ENCODE measurements at places on chromosomes 4 and X. TPM values are rescaled to one million over a fixed set of nuclear protein-coding genes. Genes with fewer than 3 reads are reported as not detected.

XAGE1B gene
- polyA plus RNA-seq, result not detected

- peak; percentile 70 for DNase-seq
Observed at GRCh38 chr4:51843309-51844152, 578 bp downstream of the DCUN1D4 start.

- no peak for DNase-seq
Observed at GRCh38 chrX:40922307-40922706, 162.9 kb upstream of the USP9X start.

KLHL34 gene
- polyA plus RNA-seq, result 0.13 TPM

- no peak for DNase-seq
Observed at GRCh38 chr4:7819446-7819845, 120.2 kb downstream of the AFAP1 start.

DNA sequence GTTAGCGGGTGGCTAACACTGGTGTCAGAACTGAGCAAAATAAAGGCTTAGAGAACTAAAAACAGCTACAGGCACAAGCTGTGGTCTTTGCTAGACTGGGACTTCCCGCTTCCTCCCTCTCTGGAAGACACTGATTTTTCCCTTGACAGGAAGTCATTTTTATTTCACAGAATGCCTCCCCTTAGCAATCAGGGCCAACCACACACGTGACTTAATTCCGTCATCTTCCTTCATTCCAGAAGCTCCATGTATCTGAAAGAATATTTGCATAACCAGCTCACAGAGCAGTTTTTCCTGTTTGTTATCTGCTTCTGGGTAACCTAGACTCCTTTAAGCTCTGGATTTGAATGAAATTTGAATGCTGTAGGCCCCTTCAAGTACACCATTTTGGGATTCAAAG lies 327.5 kb upstream of the FRG1 start:
- peak; percentile 73 for DNase-seq

TMEM47 gene
- 76.1 TPM for polyA plus RNA-seq

- no peak for DNase-seq
Observed at GRCh38 chr4:134747108-134747805, 545.7 kb upstream of the PABPC4L start.

CAPN6 gene
- 664 TPM for polyA plus RNA-seq

DNA sequence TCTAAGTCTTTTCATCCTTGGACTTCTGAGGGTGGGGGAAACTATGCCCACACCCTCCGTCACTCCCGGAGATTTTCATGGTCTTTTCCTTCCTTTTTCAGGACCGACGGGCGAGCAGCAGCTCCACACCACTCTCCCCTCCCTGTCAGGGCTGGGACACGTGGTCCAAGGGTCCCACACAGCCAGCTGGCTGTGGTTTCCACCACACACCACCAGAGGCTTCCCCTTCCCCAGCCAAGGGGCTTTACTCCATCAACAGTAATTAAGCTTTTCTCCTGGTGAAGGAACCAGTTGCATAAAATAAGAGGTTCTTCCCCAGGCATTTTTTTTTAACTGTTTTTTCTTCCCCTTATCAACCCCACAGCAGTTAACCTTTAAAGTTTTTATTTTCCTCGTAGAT lies 453.9 kb downstream of the GPAT3 start:
- DNase-seq, result no peak

DNA sequence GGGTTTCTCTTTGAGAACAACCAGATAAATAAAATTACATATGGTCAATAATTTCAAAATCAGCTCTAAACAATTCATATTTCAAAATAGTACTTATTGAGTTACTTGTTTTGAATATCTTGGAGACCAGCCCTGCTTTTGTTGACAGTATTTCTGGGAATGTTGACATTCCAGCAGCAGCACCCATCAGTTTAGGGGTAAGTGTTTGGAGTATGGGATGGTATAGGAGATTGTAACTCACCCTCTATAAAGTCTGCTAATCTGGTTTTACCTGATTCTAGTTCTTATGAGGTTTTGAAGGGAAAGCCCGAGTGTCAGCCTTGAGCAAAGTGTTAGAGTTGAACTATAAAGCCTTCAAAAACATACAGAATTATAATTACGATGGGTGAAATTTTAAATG lies 139.2 kb upstream of the ANKRD50 start:
- DNase-seq, result no peak

DNA sequence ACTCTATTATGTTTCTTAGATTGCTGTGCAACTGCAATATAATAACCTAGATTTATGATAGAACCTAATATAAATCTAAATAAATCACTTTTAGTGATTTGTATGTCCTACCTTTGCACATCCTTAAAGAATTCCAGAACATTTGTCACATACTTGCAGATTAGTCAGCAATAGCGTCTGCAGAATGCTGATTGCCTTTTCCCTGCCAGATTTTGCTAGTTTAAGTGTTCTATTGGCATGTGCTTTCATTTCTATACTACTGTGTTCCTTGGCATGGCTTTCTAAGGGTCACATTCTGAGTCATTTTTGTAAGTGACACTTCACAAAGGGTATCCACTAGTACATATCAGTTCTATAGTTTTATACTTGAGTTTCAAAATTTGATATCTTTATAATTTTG lies 303.1 kb upstream of the GIMD1 start:
- no peak for DNase-seq

DNA sequence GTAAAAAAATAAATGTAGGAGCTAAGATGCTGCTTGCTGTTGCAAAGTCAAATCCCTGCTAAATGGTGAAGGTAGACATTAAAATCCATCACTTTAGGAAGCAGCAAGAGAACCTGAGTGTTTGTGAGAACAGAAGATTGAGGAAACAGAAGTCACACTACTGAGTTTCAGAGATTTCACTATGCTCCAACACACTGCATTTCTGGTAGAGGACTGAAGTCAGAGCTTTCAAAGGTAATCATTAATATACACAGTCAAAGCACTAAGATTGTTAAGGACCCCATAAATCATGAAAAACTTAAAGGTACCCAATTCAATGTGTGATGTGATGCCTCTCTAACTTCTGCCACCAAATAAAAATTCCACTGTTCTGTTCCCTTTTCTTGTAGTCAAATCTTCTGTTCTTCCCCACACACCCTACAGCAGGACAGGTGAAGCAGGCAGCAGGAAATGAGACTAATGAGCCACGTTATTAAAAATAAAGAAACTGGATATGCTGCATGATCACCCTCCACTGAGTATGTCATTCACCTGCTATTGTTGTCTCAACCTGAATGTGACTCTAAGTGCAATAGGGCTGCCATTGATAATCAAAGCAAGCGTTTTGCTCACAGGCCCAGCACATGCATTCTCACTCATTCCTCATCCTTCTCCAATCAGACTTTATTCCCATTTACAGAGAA lies 28.9 kb upstream of the APELA start:
- no peak for DNase-seq

DNA sequence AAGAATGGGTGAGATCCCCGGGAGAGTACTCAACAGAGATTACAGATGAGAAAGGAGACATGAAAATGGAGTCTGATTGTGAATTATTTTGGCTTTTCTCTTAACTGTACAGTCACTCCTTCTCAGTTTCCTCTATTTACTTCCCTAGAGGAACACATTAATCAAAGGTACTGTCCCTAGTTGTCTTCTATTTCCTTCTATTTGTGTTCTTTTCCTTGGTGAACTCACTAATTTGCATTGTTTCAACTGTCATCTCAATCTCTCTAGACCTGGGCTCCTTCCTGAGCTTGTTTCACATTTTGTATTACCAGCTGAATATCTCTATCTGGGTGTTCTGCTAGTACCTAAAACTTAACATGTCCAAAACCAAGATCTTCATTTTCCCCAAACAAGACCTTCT lies 59.8 kb downstream of the ABCB7 start:
- no peak for DNase-seq

DNA sequence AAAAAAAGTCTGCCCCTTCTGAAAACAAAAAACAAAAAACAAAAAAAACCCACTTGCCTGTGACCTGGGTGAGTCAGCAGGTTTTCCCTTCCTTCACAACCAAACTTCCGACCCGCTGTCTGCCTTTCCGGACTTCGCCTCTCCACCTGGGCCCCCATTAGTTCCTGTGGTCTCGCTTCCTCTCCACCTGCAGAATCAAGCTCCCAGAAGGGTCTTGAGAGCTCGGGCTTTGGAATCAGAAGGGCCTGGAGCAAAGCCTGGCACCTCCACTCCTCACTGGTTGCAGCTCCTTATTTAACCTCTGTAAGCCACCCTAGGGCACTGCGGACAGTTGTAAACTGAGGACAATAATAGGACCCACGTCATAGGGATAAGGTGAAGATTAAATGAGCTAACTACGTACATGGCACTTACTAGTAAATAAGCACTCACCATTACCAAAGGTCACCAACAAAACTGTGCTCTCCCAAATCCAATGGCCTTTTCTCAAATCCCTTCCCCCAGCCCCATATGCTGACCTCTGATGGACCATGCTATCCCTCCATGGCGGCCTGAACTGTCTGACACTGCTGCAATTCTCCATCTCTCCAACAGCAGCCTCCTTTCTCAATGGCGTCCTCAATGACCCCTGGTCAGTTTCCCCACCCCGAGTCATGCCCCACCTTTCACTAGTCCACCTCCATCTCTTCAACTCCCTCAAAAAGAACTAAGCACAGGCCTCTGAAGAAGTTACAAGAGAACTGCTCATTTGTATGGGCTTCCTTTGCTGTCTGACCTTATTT lies 64.2 kb downstream of the IRF2 start:
- no peak for DNase-seq

Measured in muscle of leg (tissue), 16 donors.